ENCODE measurements at places on chromosomes 12 and 14.

GRCh38 chr12:91215940-91216454 is 33.4 kb upstream of the DCN start:
- no peak for DNase-seq

GRCh38 chr12:130461839-130462557 is 124.3 kb downstream of the PIWIL1 start:
- DNase-seq: no peak

DNA sequence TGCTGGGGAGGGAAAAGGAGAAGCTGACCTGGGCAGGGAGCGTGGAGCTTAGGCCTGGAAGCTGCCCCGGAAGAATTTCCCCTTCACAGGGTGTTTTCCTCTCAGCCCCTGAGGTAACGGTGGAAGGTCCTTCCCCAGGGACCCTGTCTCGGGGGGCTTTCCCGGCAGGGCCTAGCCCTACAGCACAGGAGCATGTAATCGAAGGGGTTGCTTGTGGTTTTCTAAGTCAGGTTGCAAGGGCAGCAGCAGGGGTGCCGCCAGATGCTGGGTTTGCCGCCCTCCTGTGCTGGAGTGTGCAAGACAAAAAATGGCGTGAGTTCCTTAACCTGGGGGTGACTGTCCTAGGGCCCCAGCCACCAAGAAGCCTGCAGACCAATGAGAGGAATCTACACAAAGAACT is 1.6 kb upstream of the KRT74 start:
- DNase-seq: no peak

DNA sequence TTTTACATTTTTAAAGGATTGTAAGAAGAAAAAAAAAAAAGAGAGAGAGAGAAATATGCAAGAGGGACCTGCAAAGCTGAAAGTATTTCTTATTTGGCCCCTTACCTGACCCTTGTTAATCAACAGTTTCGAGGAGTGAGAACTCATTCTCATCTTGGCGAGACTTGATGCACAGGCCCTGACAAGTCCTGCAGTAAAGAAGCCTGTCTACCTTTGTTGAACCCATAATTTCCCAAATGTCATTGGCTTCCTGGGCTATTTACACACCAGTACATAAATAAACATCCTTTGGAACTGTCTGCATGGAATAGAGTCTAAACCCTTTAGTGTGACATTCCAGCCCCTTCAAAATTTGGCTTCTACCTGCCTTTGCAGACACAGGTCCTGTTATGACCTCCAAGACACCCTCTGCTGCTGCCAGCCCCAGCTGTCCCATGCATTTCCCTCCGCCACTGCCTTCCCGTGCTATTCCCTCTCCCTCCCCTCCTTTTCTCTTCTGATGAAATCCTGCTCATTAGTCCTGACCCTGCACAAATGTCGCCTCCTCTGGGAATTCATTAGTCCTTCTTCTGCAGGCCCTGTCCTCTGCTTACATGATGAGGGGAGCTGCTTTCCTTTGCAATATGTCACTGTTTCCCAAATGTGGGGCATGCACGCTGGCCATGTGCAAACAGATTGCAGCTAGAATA is 35.1 kb downstream of the MYL2 start:
- no peak for DNase-seq

DNA sequence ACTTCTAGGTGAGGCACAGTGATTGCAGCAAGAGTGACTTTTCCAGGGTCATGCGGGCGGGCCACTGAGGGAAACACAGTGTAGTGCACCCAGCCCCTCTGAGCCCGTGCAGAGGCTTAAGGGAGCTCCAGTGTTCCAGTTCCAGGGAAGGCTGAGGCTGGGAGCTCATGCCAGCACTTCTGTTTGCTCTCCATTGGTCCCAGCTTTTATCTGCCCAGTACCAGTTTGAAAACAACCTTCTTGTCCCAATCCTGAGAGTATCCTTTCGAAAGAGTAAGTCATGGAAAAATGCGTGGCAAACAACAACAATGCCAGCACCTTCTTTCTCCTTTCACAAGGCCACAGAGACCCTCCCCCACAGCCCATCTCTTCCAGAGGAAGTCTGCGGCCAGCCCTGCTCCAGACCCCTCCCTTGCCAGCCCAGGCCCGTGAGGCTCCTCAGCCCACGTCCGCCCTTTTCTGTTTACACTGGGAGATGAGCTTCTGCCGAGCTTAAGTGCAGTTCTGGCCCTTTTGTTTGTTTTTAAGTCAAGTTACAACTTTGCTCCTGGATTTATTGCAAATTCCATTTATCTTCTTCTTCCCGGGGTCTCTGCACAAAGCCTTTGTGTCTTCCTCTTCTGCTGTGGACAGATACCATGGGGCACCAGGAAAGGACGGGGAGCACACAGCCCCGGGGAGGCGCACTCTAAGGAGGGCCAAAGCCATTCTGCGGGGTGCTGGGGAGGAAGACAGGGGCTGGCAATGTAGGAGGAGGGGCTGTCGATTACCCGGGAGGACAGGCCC is 185.6 kb downstream of the ZFP36L1 start:
- no peak for DNase-seq

DNA sequence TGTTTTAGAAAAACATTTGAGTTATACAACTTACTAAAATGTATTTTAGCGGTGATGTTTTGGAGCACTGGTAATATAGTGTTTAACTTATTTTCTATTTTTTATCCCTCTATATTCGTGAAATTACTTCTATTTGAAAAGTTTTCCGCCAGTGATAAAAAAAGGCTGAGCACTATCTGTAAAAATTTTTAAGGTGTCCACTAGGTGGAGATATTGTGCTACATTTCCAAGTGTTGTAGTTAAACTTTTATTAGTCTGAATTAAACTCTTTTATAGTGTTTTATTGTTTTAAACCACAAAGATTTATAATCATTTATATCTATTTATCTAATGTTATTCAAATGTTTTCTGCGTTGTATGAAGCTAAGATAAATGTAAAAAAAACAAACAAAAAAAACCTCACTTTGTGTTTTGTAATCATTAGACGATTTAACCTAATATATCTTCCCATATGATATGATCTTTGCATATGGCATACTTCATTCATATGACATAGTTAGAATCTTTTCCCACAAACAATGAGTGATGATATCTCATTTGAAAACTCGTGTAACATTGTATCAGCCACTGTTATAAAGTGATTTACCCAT is 11.8 kb downstream of the ALG10B start:
- peak; percentile 57 for DNase-seq

- DNase-seq: no peak
These were observed 876.3 kb upstream of the FOXG1 start for GRCh38 chr14:27890259-27890658.

DNA sequence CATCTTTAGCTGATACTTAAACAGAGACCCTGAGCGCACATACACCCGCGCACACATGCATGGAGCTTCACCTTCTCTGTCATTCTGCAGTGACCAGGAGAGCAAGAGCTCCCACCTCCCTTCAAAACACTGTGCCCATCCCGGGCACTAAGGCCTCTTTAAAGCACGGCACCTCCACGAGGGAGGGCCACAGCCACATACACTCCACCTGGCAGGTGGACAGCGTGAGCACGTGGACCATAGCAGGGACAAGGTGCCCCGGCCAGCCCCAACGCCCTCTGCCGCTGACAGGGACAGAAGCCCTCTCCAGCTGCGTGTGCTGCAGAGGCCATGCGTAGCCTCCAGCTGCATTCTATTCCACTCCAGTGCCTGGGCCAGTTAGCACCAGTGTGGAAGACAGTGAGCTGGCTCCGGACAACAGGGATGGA is 5.4 kb downstream of the GAPDH start:
- no peak for DNase-seq

- DNase-seq: no peak
These were observed at the start of gene PYGL for GRCh38 chr14:50943943-50944646. Gene PYGL (minus strand): TSS chr14:50944483. CDS start chr14:50944403, 80 bp downstream.

DNA sequence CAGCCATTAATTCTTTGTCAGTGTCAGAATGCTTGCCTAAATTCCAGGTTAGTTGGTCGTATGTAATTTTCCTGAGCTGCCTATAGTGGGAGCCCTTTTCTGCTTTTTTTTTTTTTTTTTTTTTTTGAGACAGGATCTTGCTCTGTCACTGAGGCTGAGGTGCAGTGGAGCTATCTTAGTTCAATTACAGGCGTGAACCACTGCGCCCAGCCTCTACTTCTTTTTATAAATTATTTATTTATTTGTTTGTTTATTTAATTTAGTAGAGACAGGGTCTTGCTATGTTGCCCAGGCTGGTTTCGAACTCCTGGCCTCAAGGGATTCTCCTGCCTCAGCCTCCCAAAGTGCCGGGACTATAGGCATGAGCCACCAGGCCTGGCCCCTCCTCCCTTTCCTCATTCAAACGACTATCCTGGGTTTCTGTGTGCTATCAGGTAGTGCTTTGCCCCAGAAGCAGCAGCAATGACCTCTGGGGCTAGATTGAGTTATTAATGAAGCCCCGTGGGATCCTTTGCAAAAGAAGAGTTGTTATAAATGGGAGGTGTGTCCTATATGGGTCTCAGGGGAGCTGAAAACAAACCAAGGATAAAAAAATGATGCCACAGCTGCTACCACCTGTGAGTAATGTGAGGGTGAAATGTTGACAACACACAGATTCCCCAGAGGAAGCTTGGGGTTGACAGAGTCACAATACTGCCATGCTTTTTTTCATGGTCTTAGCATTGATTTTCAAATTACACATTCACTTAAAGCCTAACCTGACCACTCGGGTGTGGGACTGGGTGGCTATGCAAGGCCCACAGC is 34.6 kb upstream of the NFKBIA start:
- DNase-seq: no peak

- DNase-seq: no peak
These were observed 216.0 kb upstream of the RGS6 start for GRCh38 chr14:71716041-71716772.

DNA sequence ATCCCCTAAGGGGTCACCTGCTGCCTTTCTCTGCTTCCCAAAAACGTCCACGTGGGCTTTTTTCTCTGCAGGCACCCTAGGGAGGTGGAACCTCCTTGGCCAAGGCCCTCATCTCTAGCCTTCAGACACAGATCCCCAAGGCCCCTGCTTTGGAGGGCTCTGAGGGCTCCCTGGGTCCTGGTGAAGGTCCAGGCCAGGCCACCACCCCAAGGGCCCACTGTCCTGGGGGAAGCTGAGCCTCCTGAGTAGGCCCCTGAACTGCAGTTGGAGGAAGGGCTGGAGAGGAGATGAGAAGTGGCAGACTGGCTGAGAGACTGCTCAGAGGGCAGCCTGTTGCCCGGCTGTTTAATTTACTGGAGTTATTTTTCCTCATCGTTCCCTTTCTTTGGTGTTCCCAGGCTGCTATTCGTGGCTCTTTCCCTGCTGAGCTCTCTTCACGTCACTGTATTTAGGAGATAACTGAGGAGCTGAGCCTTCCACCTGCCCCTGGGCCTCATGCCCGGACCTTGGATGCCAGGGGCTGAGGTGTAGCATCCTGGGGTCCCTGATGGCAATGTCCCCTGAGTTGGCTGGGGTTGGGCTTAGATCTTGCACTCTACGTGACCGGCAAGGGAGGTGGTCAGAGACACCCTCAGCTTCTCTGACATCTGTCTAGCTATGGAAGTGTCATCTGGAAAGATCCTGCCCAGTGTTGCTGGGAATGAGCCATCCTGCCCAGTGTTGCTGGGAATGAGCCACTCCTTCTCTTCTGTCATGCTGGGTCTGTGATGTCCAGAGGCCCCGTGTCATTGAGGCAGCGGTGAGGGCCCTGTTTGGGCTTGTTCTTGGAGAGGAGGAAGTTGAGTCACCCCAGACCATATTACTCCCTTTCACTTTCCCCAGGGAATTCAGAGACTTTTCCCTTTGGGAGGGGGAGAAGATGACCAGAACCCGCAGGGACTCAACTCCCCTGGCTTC is 139.8 kb downstream of the TSPAN9 start:
- DNase-seq: no peak

- no peak for DNase-seq
These were observed 229.9 kb downstream of the SNAPC1 start for GRCh38 chr14:61992139-61992538.

GRCh38 chr12:132033627-132034026 is 83.9 kb downstream of the EP400 start:
- DNase-seq: no peak

DNA sequence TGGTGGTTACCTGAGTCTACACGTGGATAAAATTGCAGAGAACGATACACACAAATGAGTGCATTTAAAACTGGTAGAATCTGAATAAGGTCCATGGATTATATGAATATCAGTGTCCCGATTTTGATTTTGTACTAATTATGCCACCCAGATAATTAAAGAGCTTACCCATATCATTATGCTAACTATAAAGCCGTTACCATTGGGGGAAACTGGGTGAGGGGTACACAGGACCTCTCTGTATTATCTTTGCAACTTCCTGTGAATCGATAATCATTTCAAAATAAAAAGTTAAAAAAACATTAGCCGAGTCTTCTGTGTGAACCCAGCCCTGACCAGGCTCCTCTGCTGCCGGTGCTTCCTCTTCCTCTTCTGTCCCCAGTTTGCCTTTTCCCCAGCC is 107.1 kb downstream of the SMOC1 start:
- DNase-seq: no peak

DNA sequence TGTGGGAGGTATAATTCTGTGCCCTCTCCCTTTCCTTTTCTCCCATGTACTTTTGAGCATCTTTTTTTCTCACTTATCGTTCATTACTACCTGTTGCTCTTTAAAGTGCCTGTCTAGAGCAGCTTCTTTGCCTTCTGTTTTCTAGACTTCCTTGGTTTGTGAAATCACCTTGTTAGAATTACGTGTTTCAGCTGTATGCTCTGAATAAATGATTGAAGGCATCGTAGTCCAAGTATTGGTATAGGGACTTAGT is 1.3 kb downstream of the NEDD1 start:
- DNase-seq: no peak

DNA sequence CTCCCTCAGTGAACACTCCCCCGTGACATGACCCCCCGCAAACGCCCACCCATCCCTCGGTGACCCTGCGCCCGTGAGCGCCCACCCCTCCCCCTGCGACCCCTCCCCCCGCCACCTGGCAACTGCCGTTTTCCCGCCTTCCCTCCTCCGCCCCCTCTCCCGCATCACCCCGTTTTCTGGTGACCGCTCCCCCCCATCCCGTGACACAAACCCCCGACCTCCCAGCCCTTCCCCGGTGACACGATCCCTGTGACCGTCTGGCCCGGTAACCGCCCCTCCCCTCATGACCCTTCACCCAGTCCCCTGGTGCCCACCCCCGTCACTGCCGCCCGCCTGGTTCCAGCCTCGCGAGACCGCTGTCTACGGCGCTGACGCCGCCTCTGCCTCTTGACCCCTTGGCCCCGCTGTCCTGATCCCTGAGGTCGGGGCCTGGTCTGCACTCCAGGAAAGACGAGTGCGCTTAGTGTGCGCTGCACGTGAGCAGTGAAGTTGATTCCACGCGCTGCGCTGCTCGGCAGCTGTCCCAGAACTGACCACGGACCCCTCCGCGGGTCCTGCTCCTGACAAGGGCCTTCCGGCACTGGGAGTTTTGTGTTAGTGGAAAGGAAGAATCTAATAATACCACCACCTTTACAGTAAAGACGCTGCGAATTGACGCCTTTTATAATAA is 59.4 kb downstream of the DDX51 start:
- DNase-seq: peak; percentile 61

Measured in CD4-positive, alpha-beta T cell treated with Interleukin-21 for 1 hour (primary cell).